ENCODE measurements at places on chromosomes 1 and 21. TPM values are rescaled to one million over a fixed set of nuclear protein-coding genes. Genes with fewer than 3 reads are reported as not detected.

The SPRR2E gene
- total RNA-seq, result not detected

The TMCO4 gene
- total RNA-seq, result 12.1 TPM

The KRTCAP2 gene
- total RNA-seq, result 190 TPM

The SLAMF1 gene
- not detected for total RNA-seq

The SLC19A1 gene
- 11.0 TPM for total RNA-seq

The DNAJC6 gene
- total RNA-seq, result 53.8 TPM

DNA sequence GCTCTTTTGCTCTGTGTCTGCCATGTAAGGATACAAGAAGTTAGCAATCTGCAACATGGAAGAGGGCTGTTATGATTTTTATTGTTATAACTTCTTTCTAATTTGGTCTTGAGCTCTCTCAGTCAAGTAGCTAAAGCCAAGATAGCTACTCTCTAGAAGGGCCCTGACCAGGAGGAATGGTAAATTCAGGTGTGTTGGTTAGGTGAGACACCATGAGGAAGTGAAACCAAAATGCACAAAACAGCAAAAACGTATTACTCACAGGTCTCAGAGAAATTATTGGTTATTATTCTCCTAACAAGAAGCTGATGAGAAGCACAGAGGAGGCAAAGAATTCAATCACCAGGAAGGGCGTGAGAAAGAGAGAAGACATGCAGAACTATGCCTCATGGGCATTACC lies 51.8 kb upstream of the INSL5 start:
- DNase-seq, result no peak

- DNase-seq, result no peak
Measured at GRCh38 chr1:231722356-231722755, 95.8 kb downstream of the DISC1 start.

DNA sequence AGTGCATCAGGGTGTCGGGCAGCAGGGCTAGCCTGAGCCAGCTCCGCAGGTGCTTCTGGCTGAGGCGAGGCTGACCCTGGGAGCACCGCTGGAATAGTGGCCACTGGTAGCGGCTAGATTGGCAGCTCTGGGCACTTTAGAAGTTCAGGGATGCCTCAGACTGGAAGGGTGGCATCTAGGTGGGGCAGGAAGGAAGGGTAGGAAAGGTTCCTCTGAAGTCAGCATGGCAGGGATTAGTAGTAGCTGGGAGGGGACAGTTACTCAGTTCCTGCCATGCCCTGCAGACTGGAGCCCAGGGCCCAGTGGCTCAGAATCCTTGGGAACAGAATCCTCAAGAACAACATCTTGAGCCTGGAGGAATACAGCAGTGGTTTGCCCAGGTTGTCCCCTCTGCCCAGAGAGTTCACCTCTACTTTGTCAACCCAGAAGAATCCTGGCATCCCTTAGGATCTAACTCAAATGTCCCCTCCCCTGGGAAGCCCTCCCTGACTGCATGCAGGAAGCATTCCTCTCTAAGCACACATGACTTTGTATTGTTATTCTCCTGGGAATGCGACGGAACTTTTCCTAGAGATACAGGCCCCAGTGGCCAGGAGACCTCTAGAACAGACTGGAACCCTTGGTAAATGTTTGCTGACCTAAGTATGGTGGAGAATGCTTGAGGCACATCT lies 39.5 kb upstream of the BCAR3 start:
- DNase-seq, result no peak

- DNase-seq, result no peak
Measured at GRCh38 chr1:191641420-191642260, 516.6 kb upstream of the RGS18 start.

GRCh38 chr1:243343970-243344937 lies 88.4 kb downstream of the SDCCAG8 start:
- no peak for DNase-seq

DNA sequence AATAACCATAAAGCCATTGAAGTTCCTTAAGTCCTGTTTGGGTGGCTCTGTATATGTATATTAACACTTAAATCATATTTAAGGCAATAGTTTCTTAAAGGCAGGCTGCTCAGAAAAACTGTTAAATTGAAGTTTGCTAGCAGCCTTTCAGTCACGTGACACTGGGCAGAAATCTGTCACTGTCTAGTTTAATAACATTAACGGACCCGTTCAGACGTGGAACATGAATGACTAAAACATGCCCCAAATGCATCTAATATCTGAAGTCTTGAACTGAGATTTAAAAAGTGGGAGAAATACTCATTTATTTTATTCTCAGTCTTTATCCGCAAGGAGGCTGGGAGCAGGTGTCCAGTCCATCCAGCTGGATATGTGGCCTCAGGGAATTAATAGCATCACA lies 3.3 kb upstream of the SPATA1 start:
- no peak for DNase-seq

- DNase-seq, result no peak
Measured at GRCh38 chr1:8396786-8397406, 79.0 kb downstream of the SLC45A1 start.

DNA sequence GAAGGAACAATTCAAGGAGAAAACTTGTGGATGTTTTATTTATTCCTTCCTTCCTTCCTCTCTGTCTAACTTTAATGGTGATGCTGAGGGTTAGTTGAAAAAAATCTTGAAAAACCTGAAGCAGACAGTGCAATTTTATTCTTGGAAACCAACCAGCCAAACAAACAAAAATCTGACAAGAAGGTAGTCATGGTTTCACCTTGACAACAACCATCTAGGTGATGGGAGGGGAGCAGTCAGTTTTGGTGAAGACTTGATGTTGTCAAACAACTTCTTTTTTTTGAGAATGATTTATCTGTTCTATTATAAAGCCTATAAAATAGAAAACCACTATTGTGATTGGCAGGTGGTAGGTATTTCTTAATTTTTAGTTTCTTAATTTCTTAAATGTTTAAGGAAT lies 92.4 kb upstream of the GPR88 start:
- no peak for DNase-seq

DNA sequence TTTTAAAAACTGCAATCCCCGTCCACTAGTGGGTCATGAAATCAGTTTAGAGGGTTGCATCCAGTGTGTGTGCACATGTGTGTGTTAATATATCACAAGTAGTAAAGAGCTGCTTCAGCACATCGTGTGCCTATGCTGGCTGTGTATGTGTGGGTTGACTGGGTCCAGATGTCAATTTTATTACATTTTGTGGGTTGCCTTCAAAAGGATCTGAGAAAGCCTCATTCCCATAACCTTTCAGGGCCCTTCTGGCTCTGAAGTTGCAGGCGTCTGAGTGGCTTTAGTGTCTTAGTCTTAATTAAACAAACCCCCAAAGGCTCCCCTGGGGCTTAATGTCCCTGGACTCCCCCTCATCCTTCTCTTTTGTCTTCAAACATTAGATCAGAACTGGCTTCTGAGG lies 19.8 kb downstream of the PLA2G2D start:
- no peak for DNase-seq

- DNase-seq, result peak; percentile 27
Measured at GRCh38 chr1:155706139-155706538, 17.2 kb downstream of the DAP3 start.

- no peak for DNase-seq
Measured at GRCh38 chr1:200960236-200960947, 63.1 kb downstream of the KIF21B start.

- DNase-seq, result no peak
Measured at GRCh38 chr1:54272772-54273091, 72.8 kb downstream of the MRPL37 start.

GRCh38 chr1:232965124-232965911 lies 14.9 kb downstream of the NTPCR start:
- DNase-seq, result no peak

GRCh38 chr1:28370239-28371009 lies 884 bp downstream of the PHACTR4 start:
- DNase-seq, result no peak

DNA sequence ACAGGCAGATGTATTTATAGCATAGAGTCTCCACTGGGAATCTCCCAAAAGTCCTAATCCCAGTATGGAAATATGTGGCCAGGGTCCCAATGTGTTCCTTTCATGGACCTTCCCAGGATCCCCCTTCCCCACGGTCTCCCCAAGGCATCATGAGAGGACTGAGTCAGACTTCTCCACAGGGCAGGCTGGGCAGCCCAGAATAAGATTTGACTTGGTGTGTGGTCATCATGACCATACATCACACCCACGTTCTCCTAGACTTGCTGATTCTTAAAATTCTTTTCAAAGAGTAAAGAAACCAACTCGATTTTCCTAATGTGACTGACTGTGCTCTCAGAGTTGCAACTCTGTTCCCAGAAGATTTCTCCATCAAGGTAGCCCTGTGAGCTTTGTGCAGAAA lies 93.9 kb upstream of the CD34 start:
- DNase-seq, result no peak

Measured in osteocyte (in vitro differentiated cells).